ENCODE measurements at places on chromosomes 1 and 21.

DNA sequence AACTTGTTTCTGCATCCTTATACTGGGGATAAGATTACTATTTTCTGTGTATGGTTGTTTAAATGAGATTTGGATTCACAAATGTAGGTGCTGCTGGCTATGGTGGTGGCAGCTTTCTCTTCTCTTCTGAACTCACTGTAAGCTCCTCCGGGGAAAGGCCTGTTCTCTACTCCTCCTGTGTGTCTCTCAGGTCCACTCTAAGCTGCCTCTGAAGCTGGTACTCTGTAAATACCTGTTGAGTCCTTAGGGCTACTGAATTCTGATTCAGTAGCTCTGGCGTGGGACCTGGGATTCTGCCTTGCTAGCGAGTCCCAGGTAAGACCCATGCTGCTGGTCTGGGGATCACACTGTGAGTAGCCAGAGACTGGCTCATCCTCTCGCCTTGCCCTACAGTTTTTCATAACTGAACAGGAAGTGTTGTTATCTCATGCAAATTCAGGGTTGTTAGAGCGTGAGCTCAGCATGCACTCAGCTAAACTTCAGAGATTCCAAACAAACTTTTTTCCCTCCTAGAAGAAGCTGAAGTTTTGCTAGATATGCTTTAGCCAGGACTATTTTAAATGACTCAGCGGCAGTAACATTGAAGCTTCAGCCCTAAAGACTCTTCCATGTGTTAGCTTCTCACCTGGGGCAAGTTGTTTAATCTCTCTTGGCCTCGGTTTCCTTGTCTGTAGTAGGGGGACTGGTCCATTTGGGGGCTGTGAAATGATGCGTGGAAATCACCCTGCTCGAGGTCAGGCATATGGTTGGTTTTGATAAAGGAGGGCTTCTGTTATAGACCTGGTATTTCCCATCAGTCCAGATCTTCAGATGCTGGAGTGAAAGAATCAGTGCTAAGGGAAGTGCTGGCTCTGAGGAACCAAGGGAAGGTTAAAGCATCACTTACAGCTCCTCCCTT, 271.5 kb upstream of the TMEM51 start:
- no peak for DNase-seq

DNA sequence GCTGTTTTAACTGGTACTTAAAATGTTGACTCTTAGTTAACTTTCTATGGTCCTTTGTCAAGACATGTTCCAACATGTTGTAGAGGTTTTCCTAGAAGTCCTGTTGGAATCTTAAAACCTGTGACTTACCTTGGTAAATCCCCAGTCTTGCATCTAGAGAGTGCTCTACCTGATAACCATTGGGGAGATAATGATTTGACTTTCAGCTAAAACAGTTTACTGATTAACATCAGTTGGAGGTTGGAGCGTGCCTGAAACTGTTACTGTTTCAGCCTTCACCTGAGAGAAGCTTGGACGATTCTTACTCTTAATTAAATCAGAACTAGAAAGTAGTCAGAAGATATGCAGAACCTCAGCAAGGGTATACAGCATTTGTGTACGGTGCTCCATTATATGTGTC, 8.8 kb downstream of the MDM4 start:
- DNase-seq: no peak

DNA sequence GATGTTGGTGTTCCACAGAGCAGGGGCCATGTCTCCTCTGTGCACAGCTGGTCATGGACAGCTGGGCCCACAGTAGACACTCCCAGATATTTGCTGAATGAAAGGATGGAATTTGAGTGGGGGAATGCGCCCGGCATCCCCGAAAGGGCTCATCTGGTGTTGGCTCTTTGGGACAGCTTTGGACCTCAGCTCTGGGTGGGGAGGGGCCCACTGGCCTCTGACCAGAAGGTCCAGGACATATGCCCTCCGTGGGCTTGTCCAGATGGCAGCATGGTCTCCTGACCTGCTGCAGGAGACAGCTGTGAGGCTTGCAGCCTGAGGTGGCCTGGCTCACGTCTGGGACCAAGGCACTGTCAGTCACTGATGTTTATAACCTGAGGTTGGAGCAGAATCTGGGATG, 160.4 kb upstream of the AJAP1 start:
- DNase-seq: no peak

- DNase-seq: no peak
Measured at GRCh38 chr1:230270185-230270558, 156.0 kb downstream of the PGBD5 start.

GRCh38 chr1:180266275-180267210, 36.5 kb downstream of the LHX4 start:
- DNase-seq: no peak
